ENCODE measurements at places on chromosomes 5 and 9.

- DNase-seq, result no peak
These were observed 20.3 kb downstream of the MFAP3 start for GRCh38 chr5:154059039-154059430.

- DNase-seq, result no peak
These were observed 33.5 kb upstream of the SPARC start for GRCh38 chr5:151720215-151720614.

DNA sequence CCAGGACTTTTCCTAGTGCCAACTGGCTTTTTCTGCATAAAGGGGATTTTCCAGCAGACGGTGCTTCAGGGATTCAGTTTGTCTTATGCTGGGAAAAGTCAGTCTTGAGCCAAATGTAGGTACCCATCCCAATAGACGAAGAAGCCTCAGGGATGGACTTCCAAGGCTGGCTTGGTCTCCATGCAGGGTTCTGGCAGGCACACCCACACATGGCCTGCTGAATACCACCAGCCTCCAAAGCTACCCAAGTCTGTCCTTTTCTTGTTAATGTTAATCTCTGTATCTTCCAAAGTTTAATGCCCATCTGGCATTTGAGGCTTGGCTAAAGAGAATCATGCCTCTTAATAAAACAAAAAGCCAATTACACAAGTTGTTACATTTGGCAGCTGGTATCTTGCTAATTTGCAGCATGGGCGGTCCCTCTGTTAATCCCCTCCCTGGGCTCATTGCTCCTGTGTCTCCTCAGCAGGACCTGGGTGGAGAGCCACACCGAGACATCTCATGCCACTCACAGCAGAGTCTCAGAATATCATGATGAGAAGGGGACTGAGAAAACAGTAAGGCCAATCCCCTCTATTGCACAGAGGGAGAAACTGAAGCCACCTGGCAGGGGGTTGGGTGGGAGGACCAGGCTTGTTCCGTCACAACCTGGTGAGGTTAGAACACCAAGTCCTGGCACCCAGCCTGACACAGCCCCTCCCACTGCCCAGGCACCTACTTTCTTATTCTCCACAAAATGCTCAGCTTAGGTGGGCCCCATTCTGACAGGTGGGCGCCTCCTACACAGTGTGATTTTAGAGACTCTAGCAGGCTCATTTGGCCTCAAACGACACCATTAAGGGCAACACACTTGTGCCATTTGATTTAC is 243.2 kb downstream of the FSTL4 start:
- no peak for DNase-seq

- DNase-seq, result peak; percentile 49
These were observed 20.3 kb upstream of the MATR3 start for GRCh38 chr5:139273322-139273571.

DNA sequence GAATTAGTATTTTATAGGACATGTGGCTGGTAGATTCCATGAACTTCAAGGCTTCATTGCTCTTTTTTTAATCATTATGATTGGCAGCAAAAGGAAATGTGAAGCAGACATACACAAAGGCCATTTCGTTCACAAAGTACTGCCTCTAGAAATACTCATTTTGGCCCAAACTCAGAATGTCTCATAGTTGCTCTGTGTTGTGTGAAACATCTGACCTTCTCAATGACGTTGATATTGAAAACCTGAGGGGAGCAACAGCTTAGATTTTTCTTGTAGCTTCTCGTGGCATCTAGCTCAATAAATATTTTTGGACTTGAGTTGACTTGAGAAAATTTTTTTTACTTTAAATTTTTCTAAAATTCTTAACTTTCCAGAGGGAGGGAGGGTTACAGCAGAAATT is 12.4 kb downstream of the KCNV2 start:
- no peak for DNase-seq

DNA sequence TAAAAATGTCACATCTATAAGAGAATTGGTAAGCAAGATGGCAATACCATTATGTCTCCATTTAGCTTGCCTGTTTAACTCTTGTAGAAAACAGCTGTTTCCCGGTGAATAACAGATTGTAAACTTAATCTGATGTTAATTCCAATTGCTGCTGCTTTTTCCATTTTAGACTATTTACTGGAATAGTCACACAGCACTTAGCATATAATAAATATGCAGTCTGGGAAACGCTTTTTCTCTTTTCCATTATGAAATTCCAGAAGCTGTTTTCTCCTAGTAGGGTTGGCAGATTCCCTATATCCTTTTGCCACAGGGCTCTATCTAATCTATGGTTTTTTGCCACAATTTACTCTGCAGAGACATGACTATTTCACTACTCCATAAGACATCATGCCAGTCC is 148.0 kb downstream of the CEMIP2 start:
- DNase-seq, result no peak

GRCh38 chr9:20524776-20525175 is 97.5 kb downstream of the MLLT3 start:
- DNase-seq, result peak; percentile 48

- DNase-seq, result no peak
These were observed 420.9 kb downstream of the SPOCK1 start for GRCh38 chr5:137078171-137078665.

- no peak for DNase-seq
These were observed 477.1 kb downstream of the SPATA31A7 start for GRCh38 chr9:61666849-61667371.

DNA sequence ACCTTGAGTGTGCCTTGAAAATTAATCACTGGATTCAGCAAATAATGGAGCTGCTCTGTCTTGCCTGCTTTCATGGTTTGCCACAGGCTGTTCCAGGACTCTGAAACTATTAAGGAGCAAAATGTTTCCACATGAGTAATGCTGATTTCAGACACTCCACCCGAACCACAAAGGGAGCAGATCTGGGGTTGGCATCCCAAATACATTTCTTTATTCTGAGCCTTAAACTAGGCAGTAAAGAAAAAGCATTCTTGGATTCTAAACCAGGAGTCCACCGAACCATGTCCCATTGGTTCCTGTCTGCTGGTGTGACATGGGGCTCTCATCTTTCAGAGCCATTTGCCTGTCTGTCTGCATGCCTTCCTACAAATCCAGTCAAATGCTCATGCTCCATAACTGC is 10.1 kb upstream of the C1QTNF3 start:
- no peak for DNase-seq

DNA sequence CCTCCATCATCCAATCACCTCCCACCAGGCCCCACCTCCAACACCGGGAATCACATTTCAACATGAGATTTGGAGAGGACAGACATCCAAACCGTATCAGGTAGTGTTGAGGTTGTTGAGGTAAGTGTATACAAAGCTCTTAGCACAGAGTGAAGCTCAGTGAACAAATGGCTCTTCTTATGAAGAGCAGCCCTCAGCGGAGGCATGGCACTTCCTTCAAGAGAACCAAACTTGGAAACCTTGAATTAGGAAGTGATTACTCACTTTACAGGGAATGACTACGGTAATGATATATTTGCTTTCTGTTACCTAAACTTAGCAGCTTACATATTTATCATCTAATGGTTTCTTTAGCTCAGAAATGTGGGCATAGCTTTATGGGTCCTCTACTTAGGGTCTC is 92.8 kb downstream of the IQGAP2 start:
- no peak for DNase-seq

- no peak for DNase-seq
These were observed 92.8 kb upstream of the SLCO6A1 start for GRCh38 chr5:102591650-102592049.

GRCh38 chr9:21295992-21296391 is 9.1 kb downstream of the IFNA5 start:
- DNase-seq, result no peak

DNA sequence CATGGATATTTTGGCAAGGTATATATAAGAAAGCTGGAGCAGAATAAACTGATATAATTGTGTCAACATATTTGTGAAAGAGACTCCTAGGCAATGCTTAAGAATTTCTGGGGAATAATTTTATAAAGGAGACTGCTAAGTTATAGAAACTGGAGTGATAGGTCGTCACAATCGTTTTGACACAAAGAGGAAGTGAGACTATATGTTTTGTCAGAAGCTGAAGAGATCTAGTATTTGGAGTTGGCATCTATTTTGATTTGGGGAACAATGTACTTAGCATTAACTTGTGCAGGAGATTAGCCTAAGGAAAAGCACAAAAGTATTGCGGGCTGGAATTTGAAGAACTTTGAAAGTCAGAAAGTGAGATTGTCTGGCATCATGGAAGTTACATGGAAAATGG is 582.5 kb downstream of the TAF11L14 start:
- no peak for DNase-seq

GRCh38 chr5:113343343-113343742 is 91.4 kb downstream of the TSSK1B start:
- no peak for DNase-seq

DNA sequence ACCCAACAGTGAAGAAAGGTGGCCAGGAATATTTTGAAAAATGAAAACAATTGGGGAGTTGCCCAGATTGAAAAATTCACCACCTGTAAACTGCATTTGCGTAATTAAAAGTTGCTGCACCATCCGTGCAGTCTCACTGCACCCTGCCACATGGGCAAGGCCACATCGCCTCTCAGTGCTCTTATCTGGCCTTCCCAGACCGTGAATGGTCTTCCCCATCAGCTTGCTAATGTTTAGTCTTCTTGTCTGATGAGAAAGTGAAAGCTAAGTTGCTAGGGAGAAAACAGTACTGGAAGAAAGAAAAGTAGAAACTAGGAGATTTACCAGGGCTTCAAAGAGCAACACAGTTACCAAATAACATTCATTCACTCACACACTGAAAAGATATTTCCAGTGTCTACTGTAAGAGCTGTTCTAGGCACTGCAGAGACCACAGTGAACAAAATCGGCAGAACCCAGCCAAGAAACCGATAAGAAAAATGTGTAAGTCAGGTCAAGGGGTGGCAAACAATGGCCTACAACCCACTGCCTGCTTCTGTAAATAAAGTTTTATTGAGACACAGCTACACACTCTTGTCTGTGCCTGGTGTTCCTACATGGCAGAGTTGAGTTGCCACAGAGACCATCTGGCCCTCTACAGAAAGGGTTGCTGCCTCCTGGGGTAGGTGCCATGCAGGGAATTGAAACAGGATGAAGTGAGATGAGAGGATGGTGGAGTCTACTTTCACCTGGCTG is 51.2 kb upstream of the CTSL start:
- DNase-seq, result no peak

GRCh38 chr5:100706776-100707175 is 171.6 kb downstream of the FAM174A start:
- no peak for DNase-seq

DNA sequence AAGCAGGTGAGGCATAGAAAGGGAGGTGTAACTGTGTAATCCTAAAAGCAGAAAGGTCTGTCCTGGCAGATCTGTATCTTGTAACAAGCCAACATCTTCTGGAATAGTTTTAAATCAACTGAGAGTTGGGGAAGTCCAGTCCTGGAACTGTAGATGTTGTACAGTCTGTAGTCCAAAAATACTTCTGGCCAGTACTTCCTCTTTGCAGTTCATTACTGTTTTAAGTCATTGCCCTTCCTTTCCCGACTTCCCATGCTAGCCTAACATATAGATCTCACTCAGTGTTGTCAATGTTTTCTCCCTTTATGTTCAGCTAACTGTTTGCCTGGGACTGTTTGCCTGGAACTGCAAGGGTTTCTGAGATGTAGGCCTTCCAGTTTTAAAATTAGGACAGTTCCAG is 168.5 kb upstream of the ISL1 start:
- no peak for DNase-seq

- DNase-seq, result no peak
These were observed 25.1 kb upstream of the NOTCH1 start for GRCh38 chr9:136570916-136571315.

GRCh38 chr5:123610209-123610608 is 98.2 kb downstream of the CSNK1G3 start:
- DNase-seq, result no peak

DNA sequence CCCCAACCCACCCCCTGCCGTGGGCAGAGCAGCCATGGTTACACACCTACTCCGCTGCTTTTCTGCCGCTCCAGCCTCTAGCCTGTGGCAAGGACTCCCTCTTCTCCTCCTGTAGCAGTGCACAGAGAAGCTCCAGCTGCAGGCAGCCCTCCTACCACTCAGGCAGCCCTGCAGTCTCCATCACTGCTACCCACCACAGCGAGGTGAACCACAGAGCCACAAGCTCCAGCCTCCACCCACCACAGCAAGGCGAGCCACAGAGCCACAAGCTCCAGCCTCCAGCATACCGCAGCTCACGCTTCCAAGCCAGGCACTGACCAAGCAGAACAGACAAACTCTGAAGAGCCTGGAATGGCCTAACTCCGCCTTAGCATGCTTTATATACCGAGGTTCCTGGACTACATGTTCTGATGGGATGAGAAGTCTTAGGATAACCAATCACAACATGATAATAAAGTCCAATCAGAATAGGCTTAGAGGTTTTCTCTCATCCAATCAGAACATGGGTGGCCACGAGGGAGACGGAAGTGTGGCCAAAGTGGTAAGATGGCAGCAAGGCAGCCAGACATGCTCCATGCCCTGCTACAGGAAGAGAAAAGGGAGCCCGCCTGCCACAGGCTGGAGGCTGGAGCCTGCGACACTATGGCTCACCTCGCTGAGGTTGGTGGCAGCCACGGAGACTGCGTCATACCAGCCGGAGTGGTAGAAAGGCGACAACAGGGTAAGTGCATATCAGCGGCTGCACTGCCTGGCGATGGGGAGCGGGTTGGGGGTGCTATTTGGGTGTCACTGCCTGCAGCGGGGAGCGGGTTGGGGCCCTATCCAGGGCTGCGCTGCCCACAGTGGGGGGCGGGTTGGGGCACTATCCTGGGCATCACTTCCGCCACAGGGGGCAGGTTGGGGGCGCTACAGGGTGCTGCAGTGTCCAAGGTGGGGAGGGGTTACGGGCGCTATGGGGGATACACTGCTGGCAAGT is 75.8 kb upstream of the PCAT7 start:
- DNase-seq, result no peak

DNA sequence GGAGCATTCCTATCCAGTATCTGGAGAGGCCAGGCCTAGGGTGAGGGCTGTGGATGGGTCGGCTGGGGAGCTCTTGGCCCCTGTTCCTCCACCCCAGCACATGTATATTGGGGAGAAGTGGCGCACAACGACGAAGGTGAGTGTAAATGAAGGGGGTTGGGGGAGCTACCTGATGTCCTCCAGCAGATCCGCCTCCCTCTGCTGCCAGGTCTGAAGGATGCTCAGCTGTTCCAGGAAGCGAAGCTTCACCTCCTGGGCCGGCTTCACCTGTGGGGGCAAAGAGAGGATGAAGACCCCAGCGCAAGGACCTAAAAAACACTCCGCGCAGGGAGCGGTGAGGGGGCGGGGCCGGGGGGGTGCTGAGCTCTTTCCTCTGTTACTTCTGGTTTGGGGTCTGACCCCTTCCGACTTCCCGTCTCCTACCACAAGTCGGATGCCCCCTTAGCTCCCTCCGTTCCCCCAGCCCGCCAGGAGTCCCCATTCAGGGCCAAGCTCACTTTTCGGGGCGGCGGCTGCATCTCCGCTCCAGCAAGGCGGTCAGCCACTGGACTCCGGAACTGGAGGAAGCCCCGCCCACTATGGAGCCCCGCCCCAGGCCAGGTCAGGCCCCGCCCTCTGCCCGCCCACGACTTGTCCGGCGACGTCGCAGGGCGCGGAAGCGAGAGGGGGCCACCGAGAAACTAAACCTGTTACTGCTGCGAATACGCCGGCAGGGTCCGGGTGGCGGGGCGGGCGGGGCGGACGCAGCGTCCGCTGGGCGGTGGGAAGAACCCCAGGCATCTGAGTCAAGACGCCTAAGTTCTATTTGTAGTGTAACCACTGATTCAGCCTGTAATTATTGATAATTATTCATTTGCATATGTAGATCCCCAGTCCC is at the start of gene FCHSD1:
FCHSD1 (minus strand) TSS at position 568 of the 877 bp plus-strand sequence; CDS start at position 518, 50 bp downstream.
- peak; percentile 93 for DNase-seq
